COR-L47 (cell line): ENCODE measurements at places on chromosomes 7 and 10.

- no peak for DNase-seq
Observed at GRCh38 chr10:114870486-114870885, 48.9 kb downstream of the FHIP2A start.

DNA sequence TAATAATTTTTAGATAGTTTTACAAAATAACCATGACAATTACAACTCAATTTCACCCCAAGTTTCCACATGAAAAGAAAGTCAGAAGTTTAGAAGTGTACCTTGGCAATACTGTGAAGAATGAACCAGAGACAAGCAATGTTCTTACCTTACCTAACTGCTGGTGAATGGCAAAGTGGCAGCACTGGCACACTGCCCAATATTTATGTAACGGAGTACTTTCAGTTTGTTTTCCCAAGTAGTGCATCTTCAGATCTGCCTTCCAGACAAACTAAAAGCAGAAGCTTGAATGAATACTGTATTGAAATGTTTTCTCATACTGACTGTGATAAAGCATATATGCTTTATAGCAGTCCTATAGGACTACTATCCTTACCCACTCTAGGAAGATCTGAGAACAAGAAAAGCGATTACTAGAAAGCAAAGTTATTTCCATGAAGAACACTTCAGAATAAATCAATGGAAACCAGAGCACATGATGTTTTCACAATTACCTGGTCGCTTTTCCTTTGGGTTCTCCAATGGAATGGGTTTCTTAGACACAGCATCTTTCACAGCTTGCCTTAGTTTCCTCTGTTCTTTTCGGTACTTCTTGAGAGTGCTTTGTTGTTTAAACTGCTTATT lies 1.5 kb downstream of the NOC3L start:
- no peak for DNase-seq

DNA sequence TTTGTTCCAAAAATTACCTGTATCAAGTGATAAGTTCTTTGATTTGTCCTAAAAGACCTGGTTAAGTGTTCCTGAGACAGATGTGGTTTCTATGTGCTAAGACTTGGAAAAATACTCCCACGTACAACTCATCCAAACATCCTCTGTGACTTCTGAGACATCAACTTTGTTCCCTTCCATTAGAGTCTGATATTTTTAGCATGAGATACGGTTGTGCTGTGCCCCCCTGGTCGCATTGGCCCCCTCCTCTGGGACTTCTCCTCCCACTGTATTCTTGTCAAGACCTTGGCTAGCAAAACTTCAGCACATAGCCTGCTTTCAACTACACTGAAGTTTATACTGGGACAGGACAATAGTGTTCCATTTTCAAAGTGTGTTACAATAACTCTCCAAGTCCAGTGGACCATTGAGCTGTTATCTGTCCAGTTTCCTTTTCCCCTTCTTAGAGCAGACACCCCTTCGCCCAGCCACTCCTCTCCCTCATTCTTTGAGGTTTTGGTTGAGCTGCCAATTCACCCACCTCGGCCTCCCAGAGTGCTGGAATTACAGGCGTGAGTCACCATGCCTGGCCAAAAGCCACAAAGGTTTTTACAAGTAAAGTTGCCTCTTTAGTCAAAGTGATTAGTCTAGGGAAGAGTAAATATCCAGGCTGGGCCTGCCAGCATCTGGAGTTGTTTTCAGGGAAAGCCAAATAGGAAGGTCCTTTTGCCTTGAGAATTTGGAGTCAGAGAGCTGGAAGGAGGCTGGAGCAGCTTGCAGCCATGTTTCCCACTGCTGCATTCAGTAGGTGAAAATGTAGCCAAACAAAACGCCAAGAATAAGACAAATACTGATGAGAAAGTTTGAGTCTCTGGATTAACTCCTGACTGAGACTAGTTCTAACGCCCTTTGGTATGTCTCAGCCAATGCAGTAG lies 17.8 kb upstream of the PDLIM1 start:
- no peak for DNase-seq

DNA sequence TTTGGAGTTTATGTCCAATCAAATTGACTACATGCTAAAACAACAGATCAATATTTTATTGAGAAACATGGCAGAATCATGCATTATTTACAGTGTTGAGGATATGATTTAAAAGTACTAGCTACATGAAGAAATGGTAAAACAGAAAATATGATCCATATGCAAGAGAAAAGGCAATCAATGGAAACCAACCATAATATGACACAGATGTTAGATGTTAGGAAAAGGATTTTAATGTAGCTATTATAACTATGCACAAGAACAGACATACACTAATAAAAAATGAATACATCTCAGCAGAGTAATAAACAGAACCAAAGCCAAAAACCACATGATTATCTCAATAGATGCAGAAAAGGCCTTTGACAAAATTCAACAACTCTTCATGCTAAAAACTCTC lies 166.2 kb upstream of the CACNA2D1 start:
- no peak for DNase-seq

- DNase-seq, result no peak
Observed at GRCh38 chr7:29044554-29044953, 86.4 kb upstream of the TRIL start.

- DNase-seq, result no peak
Observed at GRCh38 chr7:38524786-38525185, 106.4 kb downstream of the AMPH start.

- no peak for DNase-seq
Observed at GRCh38 chr7:157139111-157139809, 534 bp downstream of the UBE3C start.

- no peak for DNase-seq
Observed at GRCh38 chr10:43605850-43606322, 352 bp upstream of the ZNF485 start.

DNA sequence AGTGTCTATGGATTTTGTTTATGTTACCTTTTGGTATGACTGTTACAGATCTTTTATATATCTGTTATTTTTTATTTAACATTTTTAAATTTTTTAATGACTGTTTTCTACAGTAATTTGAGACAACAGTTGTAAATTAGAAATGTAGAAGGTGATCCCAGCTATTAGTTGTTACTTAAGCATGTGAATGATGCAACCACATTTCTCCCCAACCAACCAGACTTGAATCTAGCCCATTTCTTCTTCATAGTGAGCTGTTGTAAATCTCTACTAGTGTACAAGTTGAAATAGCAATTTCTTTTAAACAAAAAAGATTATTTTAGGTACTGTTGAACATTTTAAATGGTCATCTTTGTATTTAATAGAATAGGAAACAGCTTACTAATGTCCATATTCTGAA lies 18.0 kb downstream of the TMEM106B start:
- DNase-seq, result no peak

DNA sequence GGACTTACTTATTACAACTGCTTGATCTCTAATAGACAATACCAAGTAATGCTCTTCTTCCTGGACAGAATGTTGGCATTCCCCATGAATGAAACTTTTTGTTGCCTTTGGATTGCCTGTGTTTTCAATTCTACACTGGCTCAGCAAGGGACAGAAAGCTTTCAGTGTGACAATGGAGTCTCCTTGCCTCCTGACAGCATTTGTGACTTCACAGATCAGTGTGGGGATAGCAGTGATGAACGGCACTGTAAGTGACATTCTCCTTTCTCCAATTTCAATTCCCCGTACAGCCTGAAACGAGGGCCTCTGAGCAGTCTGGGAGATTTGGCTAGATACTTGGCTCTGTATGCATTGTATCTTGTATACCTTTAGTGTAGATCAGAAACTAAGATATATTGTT lies 290 bp downstream of the MALRD1 start:
- DNase-seq, result no peak

DNA sequence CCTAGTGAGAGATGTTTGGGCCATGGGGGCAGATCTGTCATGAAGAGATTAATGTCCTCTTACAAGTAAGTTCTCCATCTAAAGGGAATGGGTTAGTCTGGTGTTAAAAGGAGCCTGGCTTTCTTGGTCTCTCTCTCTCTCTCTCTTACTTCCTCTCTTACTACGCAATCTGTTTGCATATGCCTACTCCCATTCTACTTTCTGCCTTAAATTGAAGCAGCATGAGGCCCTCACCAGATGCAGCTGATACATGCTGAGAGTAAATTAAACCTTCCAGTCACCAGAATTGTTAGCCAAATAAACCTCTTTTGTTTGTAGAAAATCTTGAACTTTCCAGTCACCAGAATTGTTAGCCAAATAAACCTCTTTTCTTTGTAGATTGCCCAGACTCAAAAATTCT lies 884.1 kb downstream of the NRG3 start:
- DNase-seq, result no peak

- no peak for DNase-seq
Observed at GRCh38 chr7:106629516-106629915, 31.4 kb downstream of the CCDC71L start.

DNA sequence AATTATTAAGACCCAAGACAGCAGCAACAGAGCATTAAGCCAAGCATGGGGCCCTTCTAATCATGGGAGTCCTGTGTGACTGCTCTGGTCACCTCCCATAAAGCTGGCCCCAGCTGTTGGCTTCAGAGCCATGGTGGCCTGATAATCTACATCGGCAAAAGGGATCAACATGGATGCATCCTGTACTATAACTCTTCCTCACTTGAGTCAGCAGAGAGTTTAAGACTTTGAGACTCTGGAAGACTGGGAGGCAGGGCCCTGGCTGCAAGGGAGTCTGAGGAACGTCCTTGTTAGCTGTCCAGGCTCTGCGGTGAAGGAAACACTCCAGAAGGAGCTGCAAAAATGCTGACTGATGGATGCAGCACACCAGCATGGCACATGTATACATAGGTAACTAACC lies 95.0 kb upstream of the KIAA1217 start:
- DNase-seq, result no peak

DNA sequence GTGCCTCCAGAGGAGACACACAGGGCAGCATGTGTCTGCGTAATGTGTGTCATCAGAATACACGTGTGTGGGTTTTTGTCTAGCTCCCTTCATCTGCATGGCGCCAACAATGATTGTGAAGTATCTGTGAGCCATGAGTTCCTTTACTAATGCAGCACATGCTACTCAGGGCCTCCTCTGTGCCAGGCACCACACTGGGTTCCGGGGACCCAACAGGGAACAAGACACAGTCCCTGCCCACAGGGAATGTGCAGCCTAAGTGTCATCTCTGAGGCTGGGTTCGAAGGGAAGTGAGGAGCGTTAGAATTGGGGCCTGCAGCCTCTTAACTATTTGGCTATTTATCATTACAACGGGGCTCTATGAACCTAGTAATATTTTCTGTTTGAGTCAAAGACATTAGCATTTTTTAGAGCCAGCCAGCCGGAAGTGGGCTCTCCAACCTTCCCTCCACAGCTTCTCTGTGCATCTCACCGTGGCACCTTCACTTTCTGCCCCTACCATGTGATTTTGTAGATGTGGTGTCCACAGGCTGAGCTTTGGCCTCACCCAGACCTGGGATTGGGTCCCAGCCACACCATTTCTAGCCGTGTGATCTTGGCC lies 43.9 kb upstream of the SRGN start:
- DNase-seq, result no peak

DNA sequence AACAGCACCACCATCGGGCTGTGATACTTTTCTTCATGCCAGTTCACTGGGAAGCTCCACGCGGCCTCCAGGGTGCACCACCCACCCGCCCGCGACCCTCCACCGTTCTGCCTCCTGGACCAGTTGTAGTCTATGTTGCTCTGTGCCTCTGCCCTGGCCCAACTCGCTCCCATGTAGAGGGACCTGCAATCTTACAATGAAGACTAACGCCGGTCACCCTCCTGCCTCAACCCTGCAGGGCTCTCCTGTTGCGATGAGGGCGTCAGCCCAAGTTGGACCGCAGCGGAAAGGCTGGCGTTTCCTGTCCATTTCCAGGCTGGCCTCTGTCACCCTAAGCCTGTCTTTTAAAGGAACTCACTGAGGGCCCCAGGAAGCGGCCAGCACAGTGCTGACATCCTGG lies 34.9 kb downstream of the IL15RA start:
- DNase-seq, result no peak

GRCh38 chr10:79250259-79250658 lies 97.0 kb upstream of the PPIF start:
- DNase-seq, result no peak

DNA sequence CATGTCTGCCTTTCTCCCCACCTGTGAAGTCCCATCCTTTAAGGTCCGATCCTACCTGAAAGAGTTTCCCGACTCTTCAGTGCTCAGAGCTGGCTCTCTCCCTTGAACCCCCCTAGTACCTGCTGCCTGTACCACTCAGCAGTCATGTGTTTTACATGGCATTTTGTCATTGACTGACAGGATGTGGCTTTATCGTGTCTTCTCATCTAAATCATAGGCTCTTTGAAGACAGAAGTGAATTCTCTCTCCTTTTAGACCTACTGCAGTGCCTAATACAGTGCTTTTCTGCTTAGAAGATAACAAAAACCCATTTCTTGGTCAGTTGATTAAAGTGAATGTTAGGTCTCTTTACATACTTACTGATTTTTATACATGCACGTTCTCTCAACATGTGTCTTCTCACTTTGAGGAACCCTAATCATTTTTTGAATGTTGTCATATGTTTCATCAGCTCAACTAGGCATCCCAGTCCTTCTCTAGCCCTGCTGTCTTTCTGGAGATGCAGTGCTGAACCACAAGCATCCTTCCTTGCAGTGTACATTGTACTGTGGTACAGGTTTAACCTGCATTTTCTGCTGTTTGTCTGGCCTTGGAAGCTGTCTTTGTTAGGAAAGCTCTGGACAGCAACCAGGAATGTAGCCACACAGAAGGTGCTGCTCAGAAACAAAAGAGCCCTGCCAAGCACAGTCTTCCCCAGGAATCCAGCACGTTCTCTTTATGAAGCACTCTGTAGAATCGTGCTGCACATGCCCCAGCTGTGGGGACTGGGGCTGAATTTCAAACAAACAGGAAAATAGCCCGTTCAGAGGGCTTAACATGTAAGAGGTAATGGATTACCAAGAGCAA lies 28.1 kb upstream of the LRRC4 start:
- DNase-seq, result no peak
